Mesangial cell (primary cell): ENCODE measurements at places on chromosomes 16 and 17. TPM values are rescaled to one million over a fixed set of nuclear protein-coding genes. Genes with fewer than 3 reads are reported as not detected.

The FLYWCH2 gene
- 73.0 and 87.7 TPM in 2 replicates for total RNA-seq

The KRT9 gene
- not detected in 2 replicates for total RNA-seq

The EXOSC6 gene
- 16.5 and 23.6 TPM in 2 replicates for total RNA-seq

The PLCD3 gene
- total RNA-seq, result 74.5 and 178 TPM in 2 replicates

The TMEM235 gene
- not detected in 2 replicates for total RNA-seq

The DNAAF8 gene
- 0.63 and 0.81 TPM in 2 replicates for total RNA-seq

The GLIS2 gene
- total RNA-seq, result 10.1 and 73.4 TPM in 2 replicates

The SOX8 gene
- total RNA-seq, result 0.51 TPM in 1 of 2 replicates, not detected in the other

The MILR1 gene
- total RNA-seq, result not detected in 2 replicates

The KRT222 gene
- 0.16 and 1.3 TPM in 2 replicates for total RNA-seq

The CLDN6 gene
- total RNA-seq, result 31.8 and 63.8 TPM in 2 replicates

The ZNF319 gene
- total RNA-seq, result 7.2 and 11.7 TPM in 2 replicates

The MYH11 gene
- under 0.01 TPM in 1 of 2 replicates, not detected in the other for total RNA-seq

The OSGIN1 gene
- total RNA-seq, result 1.6 and 3.5 TPM in 2 replicates

The SSTR5 gene
- total RNA-seq, result not detected in 2 replicates

The NOTUM gene
- 0.38 TPM in 1 of 2 replicates, not detected in the other for total RNA-seq

The MYH1 gene
- total RNA-seq, result not detected in 2 replicates

The ABCA10 gene
- total RNA-seq, result under 0.01 and 0.25 TPM in 2 replicates

The SPNS2 gene
- total RNA-seq, result 22.2 and 106 TPM in 2 replicates

The GPT2 gene
- 23.1 and 47.6 TPM in 2 replicates for total RNA-seq

The KRT20 gene
- under 0.01 TPM in 1 of 2 replicates, not detected in the other for total RNA-seq

The HOXB6 gene
- 14.5 and 29.4 TPM in 2 replicates for total RNA-seq

The HOXB13 gene
- total RNA-seq, result not detected in 2 replicates

The CD300LB gene
- not detected in 2 replicates for total RNA-seq

The FOXC2 gene
- 30.0 and 42.9 TPM in 2 replicates for total RNA-seq

The NPTX1 gene
- total RNA-seq, result 0.25 and 0.49 TPM in 2 replicates

The ABI3 gene
- total RNA-seq, result 0.38 and 0.81 TPM in 2 replicates

The CCDC154 gene
- 0.16 and 2.2 TPM in 2 replicates for total RNA-seq

The SCARF1 gene
- 2.7 and 13.0 TPM in 2 replicates for total RNA-seq

The GLTPD2 gene
- total RNA-seq, result 0.49 TPM in 1 of 2 replicates, not detected in the other

The SPNS3 gene
- total RNA-seq, result 0.65 and 2.7 TPM in 2 replicates

The KRTAP3-2 gene
- total RNA-seq, result not detected in 2 replicates

The NXPH3 gene
- under 0.01 TPM in 1 of 2 replicates, not detected in the other for total RNA-seq

The FAM20A gene
- under 0.01 TPM in 1 of 2 replicates, not detected in the other for total RNA-seq

The PPP1R27 gene
- total RNA-seq, result not detected in 2 replicates

The ZNF768 gene
- 32.4 and 46.5 TPM in 2 replicates for total RNA-seq

The KCNG4 gene
- total RNA-seq, result not detected in 2 replicates

The NLRC3 gene
- not detected in 2 replicates for total RNA-seq

The ZG16 gene
- total RNA-seq, result not detected in 2 replicates

The STX1B gene
- 0.63 and 0.65 TPM in 2 replicates for total RNA-seq

The MT4 gene
- not detected in 2 replicates for total RNA-seq

The EFNB3 gene
- 0.81 and 3.8 TPM in 2 replicates for total RNA-seq

The MYH8 gene
- total RNA-seq, result not detected in 2 replicates

The PIK3R5 gene
- total RNA-seq, result not detected in 2 replicates

The KRTAP4-9 gene
- total RNA-seq, result not detected in 2 replicates

The ZPBP2 gene
- total RNA-seq, result not detected in 2 replicates

The SERPINF2 gene
- total RNA-seq, result 0.49 and 48.9 TPM in 2 replicates
